Stimulated activated CD4-positive, alpha-beta T cell treated with anti-CD3 and anti-CD28 coated beads, TNF-alpha, amount 100 ng/mL, for 4 hours (primary cell): ENCODE measurements at places on chromosomes 5 and 9.

DNA sequence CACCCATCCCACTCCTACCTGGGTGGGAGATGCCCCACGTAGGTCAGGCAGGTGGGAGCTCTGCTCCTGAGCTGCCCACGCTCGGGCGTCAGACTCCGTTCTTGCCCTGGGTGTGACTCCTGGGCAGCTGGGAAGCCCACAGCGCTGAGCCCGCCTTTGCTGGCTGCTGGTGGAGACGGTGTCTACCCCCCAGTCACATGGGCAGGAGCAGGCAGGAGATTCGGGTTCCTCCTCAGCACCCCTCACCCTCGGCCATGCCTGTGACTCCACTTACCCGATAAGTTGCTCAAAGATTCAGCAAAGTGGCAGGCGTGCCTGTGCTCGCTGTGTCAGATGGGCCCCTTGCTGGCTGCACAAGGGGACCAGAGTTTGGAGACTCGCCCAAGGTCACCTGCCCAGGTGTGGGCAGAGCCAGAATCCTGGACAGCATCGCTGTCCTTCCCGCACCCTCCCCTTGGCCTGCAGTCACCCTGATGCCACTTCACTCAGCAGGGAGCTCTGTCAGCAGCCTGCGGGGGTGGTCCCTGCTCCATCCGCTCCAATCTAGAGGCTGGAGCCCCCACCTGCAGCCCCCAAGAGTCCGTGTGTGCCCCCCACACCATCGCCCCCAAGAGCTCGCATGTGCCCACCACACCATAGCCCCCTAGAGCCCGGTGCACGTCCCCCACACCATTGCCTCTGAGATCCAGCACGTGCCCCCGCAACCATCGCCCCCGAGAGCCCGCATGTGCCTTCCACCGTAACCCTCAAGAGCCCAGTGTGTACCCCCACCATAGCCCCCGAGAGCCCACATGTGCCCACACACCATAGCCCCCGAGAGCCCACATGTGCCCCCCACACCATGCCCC lies 4.2 kb downstream of the LCN1 start:
- DNase-seq, result no peak

- no peak for DNase-seq
Measured at GRCh38 chr5:141878186-141878710, at the start of gene PCDH1. Gene PCDH1, minus strand, starts transcription at chr5:141878410. Its CDS starts 148 bp downstream, at chr5:141878262.

DNA sequence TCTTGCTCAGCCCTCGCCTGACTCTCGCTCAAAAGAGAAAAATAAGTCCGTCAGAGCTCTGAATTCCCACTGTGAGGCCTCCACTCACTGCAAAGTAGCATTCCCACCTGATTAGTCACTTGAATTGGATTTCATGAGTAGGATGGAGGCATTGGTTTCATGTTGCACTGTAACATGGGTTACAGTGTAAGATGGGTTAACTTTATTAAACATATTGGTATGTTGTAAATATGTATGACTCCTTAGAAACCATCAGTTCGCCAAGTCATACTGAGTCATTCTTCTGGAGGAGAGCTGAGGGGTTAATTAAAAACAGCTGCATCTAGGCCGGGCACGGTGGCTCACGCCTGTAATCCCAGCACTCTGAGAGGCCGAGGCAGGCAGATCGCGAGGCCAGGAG lies 93.8 kb upstream of the BNC2 start:
- DNase-seq, result no peak

- no peak for DNase-seq
Measured at GRCh38 chr5:134247428-134248224, 21.8 kb upstream of the PPP2CA start.

GRCh38 chr5:9543311-9543920 lies 2.5 kb downstream of the SEMA5A start:
- DNase-seq, result no peak

GRCh38 chr5:41418220-41419031 lies 92.0 kb downstream of the PLCXD3 start:
- DNase-seq, result no peak

DNA sequence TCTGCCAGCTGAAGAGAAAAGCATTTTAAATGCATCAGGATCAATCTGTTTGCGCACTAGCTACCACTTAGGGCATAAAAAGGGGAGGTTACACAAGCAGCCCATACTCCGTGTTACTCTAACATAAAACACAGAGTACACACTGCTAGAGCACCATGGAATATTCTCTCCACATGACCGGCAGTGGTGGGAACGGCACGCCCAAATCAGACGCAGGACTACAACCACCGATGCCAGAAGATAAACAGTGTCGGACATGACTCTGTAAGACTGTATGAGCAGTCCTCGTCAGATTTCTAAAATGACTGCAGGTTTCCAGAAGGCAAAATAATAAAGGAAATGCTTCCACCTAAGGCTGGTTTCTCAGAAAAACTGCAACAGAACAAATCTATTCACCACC lies 40.0 kb downstream of the CDK5RAP2 start:
- DNase-seq, result no peak

DNA sequence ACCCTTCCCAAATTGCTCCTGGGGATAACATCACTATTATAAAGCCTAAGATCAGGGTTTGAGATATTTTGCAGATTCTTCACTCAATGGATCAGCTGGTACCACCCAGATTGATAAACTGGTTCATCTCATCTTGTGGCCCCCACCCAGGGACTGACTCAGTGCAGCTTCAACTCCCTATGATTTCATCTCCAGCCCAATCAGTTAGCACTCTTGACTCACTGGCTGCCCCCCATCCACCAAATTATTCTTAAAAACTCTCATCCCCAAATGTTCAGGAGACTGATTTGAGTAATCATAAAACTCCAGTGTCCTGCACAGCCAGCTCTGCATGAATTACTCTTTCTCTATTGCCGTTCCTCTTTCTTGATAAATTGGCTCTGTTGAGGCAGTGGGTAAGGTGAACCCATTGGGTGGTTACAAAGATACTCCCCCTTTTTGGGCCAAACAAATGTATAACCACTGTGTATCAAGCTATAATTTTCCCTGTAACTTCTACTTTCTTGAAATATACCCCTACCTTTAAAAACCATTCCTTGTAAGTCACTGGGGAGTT lies 263.3 kb upstream of the IL12B start:
- no peak for DNase-seq

- no peak for DNase-seq
Measured at GRCh38 chr5:100472091-100472490, 63.1 kb upstream of the FAM174A start.

- no peak for DNase-seq
Measured at GRCh38 chr9:91345978-91346377, 15.7 kb downstream of the AUH start.

DNA sequence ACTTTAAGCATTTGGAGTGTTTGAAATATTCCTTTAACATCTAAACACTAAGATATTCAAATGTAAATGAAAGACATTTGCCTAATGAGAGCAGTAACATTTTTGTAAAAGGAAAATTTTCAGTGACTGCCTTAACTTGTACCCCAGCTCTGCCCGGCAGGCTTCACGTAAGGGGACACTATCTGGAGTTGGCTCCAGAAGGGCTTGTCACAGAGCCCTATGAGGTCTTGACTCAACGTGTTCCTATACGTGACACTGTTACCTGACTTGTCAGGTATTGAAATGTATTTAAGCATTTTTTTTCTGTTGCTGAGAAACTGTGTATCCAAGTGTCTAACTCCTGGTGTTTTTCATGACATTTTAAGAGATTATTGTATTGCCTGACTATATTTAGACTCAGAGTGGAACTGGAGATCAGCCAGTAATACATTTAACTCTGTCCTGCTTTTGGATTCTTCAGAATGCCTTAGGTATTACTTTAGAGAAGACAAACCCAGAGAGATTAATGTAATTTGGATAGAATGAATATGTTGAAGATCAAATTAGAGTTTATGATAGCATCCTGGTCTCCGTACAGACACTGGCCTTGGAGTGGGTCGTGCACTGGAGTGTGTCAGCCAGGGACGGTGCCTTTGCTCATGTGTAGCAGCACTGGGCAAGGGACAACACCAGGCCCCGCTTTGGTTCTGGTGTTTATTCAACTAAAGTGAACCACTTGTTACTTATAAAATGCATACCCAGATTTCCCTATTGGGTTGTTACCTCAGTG lies 34.6 kb upstream of the PHF2 start:
- DNase-seq, result no peak

DNA sequence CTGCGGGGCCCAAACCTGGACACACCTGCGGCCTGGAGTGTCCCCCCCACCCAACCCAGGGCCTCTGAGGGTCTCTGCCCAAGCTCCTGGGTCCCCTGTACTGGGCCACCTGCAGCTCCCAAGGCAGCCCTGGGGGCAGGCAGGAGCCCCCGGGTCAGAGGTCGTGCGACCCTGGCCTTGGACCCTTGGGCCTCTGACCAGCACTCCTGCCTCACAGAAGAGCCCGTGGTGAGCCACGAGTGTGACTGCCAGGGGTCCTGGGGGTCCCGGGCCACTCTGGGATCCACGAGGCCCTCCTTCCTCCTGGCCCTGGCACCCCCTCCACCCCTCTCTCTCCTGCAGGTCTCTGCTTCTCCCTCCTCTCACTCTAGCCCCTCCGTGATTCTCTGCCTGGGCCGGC lies 5.0 kb upstream of the PTGDS start:
- no peak for DNase-seq

DNA sequence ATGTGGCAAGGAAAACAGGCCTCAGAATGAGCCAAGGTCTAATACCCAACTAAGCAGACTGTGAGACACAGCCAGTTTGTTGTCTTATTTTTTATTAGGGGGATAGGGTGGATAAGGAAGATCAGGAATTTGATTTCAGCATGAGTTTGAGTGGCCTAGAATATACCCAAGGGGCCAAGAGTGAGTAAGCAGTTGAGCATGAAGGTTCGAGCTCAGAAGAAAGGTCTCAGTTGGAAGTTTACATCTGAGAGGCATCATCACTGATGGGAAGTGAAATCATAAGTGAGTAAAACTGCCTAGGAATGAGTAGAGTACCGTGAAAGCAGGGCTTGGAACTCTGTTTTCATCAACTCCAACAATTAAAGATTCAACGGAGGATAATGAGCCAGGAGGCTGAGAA lies 12.6 kb downstream of the PSMD5 start:
- no peak for DNase-seq

DNA sequence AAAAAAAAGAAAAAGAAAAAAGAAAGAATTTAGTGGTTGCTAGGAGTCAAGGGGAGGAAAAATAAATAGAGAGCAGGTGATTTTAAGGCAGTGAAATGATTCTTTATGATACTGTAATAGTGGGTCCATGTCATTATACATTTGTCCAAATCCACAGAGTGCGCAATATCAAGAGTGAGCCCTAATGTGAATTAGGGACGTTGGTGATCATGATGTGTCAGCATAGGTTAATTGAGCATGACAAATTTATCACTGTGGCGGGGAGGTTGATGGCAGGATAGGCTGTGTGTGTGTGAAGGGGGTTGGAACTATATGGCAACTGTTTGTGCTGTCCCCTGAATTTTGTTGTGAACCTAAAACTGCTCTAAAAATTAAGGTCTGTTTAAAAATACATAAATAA lies 357.8 kb downstream of the ICE1 start:
- DNase-seq, result no peak

DNA sequence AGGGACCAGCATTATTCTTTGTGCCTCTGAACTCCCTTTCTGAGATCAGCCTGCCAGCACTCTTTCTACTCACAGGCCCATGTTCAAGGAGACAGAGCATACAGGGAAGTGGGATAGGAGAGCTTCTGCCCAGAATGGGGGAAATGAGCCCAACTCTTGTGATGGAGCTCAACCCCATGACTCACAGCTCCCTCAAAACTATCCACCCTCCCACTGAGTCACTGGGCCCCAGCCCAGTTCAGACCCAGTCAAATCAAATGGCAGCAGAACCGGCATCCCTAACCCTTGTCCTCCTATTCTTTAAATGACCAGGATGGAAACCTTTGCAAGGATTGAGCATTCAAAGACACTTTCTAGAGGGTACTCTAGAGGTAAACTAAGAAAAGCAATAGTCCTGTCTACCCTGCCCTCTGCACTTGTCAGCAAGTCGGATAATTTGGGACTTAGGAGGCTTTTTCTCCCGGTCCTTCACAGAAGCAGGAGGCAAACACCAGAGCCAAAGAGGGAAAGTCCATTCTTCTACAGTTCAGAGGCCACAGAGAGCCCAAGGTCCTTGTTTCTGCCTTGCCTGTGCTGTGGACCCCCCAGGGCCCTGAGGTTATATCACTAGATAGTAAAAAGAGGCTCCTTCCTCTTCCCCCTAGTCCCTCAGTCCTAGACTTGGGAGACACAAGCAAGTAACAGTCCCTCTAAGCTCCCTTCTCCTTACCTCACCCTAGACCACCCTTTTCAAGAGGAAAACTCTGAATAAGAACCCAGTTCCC lies 3.2 kb downstream of the ATOSB start:
- no peak for DNase-seq

- DNase-seq, result peak; percentile 84
Measured at GRCh38 chr9:136799854-136800657, 3.9 kb downstream of the CCDC183 start.

DNA sequence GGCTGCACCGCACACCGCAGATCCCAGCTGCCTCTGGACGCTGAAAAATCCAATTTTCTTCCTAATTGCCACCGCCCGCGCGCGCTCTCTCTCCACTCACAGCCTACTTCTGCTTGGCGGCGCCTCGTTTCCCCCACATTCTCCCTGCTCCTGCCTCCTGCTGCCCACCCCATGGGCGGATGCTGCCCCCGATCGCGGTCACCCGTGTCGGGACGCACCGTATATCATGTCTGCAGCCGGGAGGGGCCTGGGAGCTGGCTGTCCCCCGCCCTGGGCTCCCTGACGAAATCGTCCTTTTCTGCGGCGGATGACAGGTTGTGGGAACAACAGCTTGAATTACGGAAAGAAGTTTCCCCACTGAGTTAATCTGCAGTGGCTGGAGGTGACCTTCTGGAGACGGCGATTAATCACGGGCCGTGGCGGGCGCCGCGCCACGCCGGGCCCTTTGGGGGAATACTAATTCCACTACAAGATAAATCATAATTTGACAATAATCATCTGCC lies 36.3 kb upstream of the PSD2 start:
- DNase-seq, result no peak

DNA sequence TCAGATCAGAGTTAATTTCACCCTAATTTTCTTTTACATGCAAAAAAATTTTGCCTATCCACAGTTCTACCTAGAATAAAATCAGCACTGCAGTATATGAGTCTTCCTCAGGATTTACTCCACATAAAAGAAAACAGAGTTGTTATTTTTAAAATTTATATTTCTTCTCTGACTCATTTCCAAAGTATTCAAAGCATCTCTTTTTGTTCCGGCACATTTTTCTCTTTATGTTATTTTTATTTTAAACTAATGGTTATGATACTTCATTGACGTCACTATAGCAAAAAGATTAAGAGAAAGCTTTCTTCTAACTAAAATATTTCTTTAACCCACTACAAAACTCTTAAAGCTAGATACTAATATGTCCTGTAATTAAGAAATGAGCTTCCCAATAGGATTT lies 590.4 kb downstream of the PRELID2 start:
- DNase-seq, result no peak

DNA sequence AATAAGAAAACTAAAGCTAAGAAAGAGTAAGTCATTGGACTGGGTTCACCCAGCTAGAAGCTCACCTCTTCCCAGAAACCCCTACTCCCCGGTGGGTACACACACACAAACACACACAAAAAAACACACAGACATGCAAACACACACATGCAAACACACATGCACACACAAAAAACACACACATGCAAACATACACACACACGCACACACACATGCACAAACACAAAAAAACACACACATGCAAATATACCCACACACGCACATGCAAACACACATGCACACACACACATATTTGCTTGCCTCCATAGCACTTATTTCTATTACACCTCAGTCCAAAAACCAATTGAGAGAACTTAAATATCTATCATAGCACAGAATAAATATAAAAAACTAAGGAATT lies 26.1 kb downstream of the RETREG1 start:
- no peak for DNase-seq
